ENCODE measurements at places on chromosomes 4 and X.

- DNase-seq, result no peak
Observed at GRCh38 chr4:125155251-125155650, 159.5 kb upstream of the FAT4 start.

- DNase-seq, result no peak
Observed at GRCh38 chrX:46165411-46165810, 379.8 kb downstream of the ZNF674 start.

- no peak for DNase-seq
Observed at GRCh38 chrX:8520178-8520577, 55.5 kb downstream of the VCX3B start.

- DNase-seq, result no peak
Observed at GRCh38 chrX:110384490-110384889, 25.8 kb downstream of the RTL9 start.

DNA sequence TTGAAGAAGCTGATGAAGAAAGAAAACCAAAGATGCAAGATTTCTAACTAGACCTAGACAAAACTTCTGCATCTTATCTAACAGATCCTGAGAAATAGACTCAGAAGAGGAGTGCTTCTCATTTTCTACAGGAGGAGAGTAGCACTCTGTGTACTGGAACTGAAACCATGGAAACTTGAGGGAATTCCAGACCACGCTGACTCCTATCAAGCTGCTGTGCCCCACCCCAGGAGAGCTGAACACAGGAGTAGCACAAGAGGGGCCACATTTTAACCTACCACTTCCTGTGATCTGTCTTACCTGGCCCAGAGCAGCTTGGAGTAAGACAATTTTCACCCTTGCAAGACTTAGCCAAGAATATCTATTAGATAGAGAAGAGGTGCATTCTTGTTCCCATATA, 248.9 kb downstream of the SCFD2 start:
- DNase-seq, result no peak

- DNase-seq, result no peak
Observed at GRCh38 chrX:52262195-52262546, 77.5 kb downstream of the MAGED4 start.

GRCh38 chrX:53571494-53571893, 115.0 kb downstream of the HUWE1 start:
- DNase-seq, result no peak

DNA sequence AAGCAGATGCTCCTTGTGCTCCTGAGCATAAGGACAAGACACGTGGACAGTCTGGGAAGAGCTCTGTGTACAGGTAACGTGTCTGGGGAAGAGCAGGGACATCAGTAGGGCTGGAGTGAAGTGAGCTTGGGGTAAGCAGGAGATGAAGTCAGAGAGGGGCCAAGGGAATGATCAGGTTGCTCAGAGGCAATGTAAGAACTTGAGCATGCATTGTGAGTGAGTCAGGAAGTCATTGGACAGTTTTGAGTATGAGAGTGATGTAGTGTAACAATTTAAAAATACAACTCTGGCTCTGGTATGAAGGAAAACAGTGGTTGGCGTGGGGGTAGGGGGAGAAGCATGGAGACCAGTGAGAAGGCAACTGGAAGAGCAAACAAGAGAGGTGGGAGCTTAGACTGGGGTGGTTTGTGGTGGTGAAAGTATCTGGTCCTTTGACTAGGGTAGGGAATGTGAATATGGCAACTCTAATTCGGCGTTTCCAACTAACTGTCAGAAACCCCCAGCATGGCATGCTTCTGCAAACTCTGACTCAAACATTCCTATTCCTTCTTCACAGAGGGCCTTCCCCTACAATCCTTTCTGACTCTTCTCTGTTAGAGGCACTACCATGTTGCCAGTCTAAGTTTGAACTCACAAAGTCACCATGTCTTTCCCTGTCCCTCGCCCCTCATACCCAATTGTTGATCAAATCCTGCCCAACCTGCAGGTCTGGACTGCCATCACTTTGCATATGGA, 57.2 kb downstream of the STBD1 start:
- no peak for DNase-seq

DNA sequence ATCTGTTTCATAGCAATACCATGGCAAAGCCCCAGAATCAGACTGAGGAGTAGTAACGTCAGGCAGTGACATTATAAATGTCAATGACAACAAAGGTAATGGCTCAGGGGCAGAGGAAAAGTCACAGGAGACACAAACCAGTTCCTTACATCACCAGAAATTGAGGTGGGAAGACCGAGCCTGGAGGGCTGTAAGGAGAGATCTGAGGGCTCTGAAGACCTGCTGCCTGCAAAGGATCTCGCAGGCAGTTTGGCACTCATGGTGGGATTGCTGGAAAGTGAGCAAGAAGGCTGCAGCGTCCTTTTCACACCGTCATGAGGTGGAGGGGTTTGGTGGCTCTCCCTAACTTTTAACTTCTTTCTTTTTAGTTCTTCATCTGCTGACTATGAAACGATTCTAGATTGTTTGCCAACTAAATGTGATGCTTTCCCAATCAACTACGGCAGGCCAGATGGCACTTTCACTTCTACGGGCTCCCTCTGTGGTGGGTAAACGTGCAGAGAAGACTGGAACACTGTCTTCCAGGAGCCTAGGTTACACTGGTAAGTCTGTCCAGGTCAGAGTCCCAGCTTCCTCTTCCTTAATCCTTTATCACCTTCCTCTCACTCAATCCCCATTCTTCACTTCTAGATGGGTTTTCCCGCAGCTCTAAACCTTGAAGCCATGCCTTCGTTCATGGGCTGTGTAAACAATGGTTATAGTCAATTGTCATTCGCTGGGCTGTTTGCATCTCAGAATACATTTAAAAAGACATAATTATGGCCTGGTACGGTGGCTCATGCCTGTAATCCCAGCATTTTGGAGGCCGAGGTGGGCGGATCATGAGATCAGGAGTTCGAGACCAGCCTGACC, 58.2 kb downstream of the TBC1D9 start:
- DNase-seq, result no peak

- DNase-seq, result no peak
Observed at GRCh38 chr4:150986085-150986484, 29.0 kb downstream of the LRBA start.

DNA sequence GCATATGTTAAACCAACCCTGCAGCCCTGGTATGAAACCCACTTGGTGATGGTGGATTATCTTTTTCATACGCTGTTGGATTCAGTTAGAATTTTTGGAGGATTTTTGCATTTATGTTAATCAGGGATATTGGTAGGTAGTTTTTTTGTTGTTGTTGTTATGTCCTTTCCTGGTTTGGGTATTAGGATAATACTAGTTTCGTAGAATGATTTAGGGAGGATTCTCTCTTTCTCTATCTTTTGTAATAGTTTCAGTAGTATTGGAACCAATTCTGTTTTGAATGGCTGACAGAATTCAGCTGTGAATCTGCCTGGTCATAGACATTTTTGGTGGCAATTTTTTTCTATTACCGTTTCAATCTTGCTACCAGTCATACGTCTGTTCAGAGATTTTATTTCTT, 305.4 kb downstream of the IDS start:
- DNase-seq, result no peak

DNA sequence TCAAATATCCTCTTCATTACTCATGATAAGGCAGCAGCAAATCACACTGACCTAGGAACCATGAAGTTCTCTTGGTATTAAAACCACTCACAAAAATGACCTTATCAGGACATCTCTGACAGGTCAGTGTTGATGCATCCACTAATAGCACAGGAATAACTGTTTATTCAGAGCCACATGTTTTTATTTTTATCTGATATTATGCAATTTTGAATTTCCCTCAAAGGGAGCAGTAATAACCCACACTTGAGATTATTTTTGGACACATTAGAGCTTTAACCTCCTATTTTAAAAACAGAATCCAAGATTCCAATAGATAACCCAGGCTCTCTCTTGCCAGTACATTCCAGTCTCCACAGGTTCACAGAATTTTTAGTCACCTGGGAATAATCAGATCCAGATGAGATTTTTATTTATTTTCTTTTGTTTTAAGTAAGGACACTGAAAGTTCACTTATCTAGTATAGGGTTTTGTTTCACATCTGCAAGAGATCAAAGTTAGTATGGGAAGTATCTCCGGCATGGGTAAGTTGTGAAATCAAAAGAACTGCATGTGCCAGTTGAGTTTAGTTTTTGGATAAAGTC, 36.3 kb upstream of the MYOZ2 start:
- DNase-seq, result no peak

GRCh38 chr4:15779306-15779705, 1.2 kb downstream of the CD38 start:
- no peak for DNase-seq

DNA sequence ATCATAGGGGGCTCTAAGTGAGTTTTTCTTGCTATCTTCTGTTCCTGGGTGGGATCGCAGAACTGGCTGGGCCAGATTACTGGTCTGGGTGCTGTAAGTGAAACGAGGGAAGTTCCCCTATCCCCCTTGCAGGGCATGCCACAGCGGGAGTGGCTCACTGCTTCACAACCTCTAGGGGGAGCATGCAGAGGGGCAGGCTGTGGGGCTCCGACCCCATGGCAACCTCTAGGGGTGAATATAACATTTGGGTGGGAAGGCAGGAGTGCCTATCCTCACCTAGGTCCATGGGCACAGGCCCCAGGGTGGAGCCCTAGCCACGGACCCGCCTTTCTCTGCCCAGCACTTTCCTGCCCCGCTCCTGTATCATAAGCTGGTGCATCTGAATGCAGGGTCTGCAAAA, 1.7 kb upstream of the RRAGB start:
- no peak for DNase-seq

GRCh38 chr4:55447831-55448230, 52.1 kb downstream of the TMEM165 start:
- no peak for DNase-seq

GRCh38 chr4:114487101-114487500, 111.5 kb upstream of the UGT8 start:
- DNase-seq, result no peak

- no peak for DNase-seq
Observed at GRCh38 chr4:97396097-97396496, 747.2 kb downstream of the STPG2 start.
